CD4-positive, CD25-positive, alpha-beta regulatory T cell (primary cell): ENCODE measurements at places on chromosomes 11 and 22. TPM values are rescaled to one million over a fixed set of nuclear protein-coding genes. Genes with fewer than 3 reads are reported as not detected.

The PRRG4 gene
- not detected for polyA plus RNA-seq

The ZP1 gene
- not detected for polyA plus RNA-seq

The SCGB1C1 gene
- not detected for polyA plus RNA-seq

The NAV2 gene
- not detected for polyA plus RNA-seq

The EFCAB6 gene
- not detected for polyA plus RNA-seq
